ENCODE measurements at places on chromosomes 13 and 19.
A peak's percentile ranks its signal among the peaks of the same experiment; 100 is the strongest.

DNA sequence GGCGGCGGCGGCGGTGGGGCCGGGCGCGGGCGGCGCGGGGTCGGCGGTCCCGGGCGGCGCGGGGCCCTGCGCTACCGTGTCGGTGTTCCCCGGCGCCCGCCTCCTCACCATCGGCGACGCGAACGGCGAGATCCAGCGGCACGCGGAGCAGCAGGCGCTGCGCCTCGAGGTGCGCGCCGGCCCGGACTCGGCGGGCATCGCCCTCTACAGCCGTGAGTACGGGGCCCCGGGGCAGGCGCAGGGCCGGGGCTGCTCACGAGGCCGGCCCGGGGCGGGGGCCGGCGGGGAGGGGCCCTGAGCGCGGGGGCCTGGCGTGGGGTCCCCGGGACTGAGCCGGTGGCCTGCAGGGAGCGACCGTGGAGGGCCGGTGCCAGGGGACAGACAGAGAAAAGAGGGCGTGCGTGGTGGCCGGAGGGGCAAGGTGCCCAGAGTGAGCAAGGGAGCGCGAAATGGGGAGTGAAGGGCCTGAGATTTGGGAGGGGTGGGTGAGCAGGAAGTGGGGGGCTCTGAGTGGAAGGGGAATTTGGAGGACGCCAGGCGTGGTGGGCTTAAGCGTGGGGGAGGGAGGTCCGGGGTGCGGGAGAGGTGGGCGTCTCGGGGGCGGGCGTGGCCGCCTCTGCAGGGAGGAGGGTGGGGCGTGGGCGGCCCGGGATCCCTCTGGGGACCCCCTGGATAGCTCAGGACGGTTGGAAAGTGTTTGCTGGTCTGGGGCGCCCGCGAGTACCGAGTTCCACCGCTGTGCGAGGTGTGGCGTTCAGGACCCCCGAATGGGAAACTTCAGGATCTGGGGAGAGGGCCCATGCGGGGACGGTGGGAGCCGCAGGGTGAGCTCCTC lies 575 bp downstream of the CARM1 start:
- DNase-seq = peak; percentile 27

DNA sequence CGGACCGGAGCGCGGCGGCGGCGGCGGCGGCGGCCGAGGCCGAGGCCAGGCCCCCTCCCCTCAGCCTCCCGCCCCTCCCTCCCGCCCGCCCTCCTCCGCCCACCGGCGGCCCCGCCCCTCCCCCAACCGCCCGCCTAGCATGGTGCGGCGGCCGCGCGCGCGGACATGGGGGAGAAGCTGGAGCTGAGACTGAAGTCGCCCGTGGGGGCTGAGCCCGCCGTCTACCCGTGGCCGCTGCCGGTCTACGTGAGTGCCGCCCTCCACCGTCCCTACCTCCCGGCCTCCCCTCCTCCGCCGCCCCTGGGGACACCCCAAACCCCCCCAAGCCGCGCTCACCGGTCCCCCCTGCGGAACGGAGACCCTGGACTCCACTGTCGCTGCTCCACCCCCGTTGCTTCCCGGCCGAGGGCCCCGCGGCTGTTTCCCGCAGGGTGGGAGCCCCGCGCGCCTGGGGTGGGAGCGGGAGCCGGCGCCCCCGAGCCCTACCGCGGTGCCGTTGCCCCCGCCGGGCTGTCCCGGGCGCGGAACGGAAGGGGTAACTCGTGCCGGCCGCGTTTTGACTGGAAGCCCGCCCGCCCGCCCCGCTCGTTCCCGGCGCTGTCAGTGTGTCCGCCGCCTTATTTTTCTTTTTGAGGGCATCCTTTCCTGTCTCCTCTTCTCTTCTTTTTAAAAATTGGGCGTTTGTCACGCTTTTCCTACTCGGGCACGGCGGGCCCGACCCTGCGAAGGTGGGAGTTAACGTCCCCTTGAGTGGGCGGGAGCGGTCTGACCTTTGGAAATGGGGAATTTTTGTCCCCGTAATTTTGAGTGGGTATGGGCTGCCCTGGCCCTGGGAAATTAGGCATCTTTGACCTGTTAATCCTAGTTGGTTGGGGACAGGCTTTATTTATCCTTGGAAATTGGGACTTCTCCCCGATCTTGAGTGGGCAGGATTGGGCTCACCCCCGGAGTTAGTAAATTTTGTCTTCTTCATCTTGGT lies 576 bp downstream of the DOT1L start:
- DNase-seq = peak; percentile 60

- peak; percentile 57 for DNase-seq
These were observed 4.2 kb upstream of the ZSCAN4 start for GRCh38 chr19:57664269-57665127.

DNA sequence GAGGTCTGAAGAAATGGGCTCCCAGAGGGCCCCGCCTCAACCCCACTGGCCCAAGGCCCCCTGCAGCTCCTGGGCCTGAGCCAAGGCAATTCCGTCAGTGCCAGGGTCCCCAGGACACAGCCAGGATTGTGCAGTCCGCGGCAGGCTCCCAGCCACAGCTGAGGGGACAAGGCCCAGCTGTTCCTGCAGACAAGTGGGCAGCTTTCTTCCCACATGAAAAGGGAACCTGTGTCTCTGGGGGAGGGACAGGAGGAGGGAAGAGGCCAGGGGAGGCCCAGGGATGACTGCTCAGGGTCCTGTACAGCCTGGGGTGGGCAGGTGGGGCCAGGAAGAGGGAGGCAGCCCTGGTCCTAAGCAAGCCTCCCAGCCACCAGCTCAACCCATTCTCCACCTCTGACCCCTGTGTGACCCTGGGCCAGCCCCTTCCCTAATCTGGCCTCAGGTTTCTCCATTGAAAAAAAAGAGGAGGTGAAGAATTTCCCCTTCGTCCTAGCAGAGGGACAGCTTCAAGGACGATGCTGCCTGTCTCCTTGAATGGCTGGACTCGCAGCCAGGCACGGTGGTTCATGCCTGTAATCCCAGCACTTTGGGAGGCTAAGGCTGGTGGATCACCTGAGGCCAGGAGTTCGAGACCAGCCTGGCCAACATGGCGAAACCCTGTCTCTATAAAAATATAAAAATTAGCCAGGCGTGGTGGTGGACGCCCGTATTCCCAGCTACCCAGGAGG lies 20.5 kb upstream of the VSTM2B start:
- no peak for DNase-seq

- no peak for DNase-seq
These were observed 6.4 kb downstream of the POLR1D start for GRCh38 chr13:27628081-27628480.

GRCh38 chr13:76912476-76912875 lies 26.3 kb upstream of the KCTD12 start:
- DNase-seq = no peak

DNA sequence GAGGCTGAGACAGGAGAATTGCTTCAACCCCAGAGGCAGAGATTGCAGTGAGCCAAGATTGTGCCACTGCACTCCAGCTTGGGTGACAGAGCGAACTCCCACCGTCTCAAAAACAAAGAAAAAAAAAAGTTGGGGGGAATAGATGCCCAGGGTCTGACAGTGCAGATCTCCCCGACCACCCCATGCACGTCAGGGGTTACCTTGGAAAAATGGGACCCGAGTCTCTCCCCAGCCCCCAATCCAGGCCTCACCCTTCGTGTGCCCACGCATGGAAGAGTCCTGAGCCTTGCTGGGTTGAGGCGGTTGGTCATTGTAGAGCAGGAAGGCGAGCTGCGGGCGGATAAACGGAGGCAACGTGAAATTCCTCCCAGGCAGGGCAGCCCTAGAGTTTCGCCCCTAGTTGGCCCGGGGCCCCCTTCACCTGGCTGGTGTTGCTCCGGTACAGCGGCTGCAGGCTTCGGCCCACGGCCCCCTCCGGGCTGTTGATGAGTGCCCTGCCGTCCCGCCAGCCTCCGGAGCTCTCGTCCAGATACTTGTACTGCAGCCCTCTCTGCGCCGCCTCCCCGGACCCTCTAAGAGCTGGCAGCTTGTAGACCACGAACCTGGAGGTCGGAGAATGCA lies 588 bp downstream of the DNASE2 start:
- peak; percentile 59 for DNase-seq

- DNase-seq = no peak
These were observed 283.9 kb downstream of the KLF12 start for GRCh38 chr13:73850104-73850873.
